ENCODE measurements at places on chromosomes 5 and 9.

GRCh38 chr9:120100595-120100994 is 479.4 kb downstream of the CDK5RAP2 start:
- no peak for DNase-seq

DNA sequence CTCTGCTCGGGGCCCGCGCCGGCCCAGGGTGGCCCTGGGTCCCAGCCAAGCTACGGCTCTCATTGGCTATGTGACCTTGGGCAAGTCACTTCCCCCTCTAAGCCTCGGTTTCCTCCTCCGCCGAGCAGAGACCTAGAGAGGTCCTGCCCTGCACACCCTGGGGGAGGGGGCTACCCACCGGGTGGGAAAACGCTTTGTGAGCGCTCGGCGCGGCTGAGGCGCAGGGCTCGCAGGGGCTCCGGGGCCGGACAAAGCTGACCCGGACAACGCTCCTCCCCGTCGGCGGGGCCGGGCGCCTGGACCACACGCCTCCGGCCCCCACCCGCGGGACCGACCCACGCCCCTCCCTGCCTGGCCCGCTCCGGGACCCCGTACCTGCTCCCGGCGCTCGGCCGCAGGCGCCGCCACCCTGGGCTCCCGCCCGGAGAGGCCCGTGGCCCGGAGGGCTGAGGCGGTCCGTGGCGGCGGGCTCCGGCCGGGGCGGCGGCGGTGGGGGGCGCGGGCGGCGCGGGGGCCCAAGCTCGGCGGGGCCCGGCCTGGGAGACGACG is 85.7 kb upstream of the MELK start:
- DNase-seq: no peak

- DNase-seq: no peak
Measured at GRCh38 chr9:79664375-79664831, 92.6 kb downstream of the TLE4 start.

GRCh38 chr5:119275601-119276173 is 80.1 kb upstream of the TNFAIP8 start:
- no peak for DNase-seq

DNA sequence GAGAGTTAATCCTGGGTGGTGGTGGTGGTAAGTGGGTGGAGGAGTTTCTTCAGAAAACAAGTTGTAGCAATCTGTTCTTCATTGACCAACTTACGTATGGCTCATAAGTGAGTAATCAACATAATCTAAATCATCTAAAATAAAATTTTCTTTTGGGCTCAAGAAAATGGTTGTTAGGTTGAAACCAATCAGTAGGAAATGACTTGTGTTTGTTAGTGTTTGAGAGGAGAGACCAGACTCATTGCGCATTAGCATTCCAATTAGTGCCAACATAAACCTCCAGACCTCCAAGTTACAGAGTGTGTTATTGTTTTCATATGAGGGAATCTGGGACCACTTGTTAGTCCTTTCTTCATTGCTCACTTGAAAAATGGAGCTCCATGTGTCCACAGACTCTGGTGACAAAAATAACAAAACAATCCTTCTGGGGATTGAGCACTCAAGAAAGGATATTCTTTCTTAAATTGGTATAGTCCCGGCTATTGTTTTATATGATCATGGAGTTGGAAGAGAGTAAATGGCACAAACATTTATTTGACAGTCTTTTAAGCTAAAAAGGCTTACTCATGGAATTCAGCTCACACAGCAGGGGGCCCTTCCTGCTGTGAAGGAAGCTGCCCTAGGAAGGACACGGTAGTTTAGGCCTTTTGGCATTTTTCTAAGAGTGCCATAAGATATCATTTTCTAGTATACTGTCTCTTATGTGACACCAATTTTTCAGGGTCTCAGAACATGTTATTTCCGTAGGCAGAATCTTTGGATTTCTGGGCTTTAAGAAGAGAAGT is 441.1 kb downstream of the EBF1 start:
- no peak for DNase-seq

- DNase-seq: no peak
Measured at GRCh38 chr9:137813651-137814415, 63.7 kb upstream of the CACNA1B start.

DNA sequence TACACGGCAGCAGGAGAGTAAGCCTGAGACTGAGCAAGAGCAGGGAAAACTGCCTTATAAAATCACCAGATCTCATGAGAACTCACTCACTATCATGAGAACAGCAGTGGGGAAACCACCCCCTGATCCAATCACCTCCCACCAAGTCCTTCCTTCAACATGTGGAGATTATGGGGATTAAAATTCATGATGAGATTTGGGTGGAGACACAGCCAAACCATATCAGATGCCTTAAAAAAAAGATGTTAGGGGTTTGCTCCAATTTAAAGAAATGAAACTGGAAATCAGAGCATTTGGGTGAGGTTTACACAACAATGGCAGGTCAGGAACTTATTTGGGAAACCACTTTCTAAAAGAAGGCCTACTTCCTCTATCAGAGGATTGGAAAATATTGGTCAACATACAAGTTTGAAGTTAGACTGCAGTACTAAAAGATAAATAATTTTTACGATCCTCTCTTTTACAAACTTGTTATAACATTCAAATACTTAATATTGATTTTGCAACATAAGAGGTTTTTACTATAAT is 105.1 kb downstream of the FBN2 start:
- DNase-seq: no peak

DNA sequence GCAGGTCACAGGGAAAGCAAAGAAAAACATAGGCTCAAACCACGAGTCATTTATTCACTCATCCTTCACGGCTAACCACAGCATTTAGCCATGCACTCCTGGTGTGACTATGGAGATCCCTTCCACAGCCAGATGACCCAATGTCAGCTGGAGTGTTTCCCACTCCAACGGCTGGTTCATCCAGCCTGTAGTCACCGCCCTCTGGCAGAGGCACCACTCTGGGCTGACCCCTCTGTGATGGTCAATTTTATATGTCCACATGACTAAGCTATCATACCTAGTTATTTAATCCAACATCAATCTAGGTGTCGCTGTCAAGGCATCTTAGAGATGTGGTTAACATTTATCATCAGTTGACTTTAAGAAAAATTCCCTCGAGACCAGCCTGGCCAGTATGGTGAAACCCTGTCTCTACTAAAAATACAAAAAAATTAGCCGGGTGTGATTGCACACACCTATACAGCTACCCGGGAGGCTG is 9.5 kb upstream of the PHF19 start:
- no peak for DNase-seq

DNA sequence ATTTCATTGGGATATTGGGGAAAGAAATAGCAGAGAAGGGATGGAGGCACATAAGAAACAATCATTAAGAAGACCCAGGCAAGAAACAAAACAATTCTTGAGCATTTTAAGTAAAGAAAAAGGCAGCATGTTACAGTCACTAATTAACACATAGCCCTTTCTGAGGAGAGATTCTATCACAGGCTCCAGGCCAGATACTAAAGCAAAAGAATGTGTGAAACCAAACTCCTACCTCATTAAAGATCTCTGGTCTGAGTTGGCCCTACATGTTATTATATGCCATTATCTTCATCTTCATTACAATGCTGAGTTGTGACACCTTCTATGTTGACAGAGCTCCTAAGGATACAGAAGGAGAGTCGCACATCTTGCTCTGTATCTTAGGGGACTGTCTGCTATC is 37.5 kb downstream of the DAP start:
- DNase-seq: no peak

DNA sequence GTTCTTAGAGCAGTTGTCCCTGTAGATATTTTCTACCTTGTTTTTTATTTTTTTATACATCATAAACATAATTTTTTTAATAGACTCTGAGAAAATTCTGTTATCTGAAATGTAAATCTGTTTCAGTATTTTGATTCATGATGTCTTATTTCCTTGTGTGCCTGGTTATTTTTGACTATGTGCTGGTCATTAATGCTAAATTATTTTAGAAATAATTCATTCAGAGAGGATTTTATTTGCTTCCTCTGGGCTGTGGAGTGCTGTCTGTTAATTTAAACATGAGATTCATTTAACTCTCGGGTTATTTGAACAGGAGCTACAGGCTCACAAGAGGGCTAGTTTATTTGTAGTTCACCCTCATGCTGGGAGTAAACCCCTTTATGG is 124.3 kb upstream of the PITX1 start:
- no peak for DNase-seq

DNA sequence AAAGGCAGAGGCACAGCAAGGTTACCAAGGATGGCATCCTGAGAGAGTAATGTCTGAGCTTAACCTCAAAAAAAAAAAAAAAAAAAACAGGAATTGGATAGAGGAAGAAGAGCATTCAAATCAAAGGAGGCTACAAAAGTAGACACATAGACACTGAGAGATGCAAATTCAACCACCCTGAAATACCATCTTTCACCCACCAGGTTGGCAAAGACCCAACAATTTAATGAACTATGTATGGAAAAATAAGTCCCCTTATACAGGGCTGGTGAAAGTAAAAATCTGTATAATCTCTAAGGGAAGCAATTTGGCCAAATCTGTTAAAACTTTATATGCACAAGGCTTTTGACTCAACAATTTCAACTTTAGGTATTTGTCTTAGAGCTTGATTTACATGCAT is 4.9 kb downstream of the NADK2 start:
- DNase-seq: no peak

GRCh38 chr5:154829589-154830218 is 20.7 kb downstream of the FAXDC2 start:
- DNase-seq: peak; percentile 42

GRCh38 chr5:131541762-131542161 is 93.3 kb downstream of the RAPGEF6 start:
- no peak for DNase-seq

GRCh38 chr5:149957855-149958254 is 2.7 kb upstream of the SLC26A2 start:
- DNase-seq: no peak

DNA sequence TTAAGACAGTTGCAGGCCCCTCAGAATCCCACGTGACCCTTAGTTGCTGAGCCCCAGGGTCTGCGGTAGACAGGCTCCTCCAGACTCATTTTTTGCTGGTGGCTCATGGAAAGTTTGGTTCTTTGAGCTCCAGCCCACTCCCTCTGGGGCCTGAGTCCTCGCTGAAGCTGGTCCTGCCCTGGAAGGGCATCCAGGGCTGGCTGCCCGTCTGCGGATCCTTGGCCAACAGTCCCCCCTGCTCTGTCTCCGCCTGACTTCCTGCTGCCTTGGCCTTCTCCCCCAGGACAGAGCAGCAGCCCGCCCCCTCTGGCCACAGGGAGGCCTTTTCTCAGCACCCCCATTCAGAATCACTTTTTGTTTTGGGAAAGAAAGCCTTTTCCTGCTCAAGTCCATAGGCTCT is 24.4 kb downstream of the SLC6A7 start:
- DNase-seq: no peak

- no peak for DNase-seq
Measured at GRCh38 chr5:54860321-54860720, 125.1 kb downstream of the ESM1 start.

GRCh38 chr5:90223756-90224155 is 185.8 kb downstream of the CETN3 start:
- no peak for DNase-seq

- no peak for DNase-seq
Measured at GRCh38 chr5:179914032-179914755, 6.5 kb upstream of the TBC1D9B start.

GRCh38 chr5:74324556-74324955 is 316.0 kb downstream of the ENC1 start:
- no peak for DNase-seq

- DNase-seq: no peak
Measured at GRCh38 chr5:30239331-30240022, 954.0 kb upstream of the CDH6 start.

GRCh38 chr5:32116574-32117313 is 57.4 kb downstream of the GOLPH3 start:
- no peak for DNase-seq

GRCh38 chr9:106745457-106745856 is 117.5 kb upstream of the ZNF462 start:
- DNase-seq: no peak

DNA sequence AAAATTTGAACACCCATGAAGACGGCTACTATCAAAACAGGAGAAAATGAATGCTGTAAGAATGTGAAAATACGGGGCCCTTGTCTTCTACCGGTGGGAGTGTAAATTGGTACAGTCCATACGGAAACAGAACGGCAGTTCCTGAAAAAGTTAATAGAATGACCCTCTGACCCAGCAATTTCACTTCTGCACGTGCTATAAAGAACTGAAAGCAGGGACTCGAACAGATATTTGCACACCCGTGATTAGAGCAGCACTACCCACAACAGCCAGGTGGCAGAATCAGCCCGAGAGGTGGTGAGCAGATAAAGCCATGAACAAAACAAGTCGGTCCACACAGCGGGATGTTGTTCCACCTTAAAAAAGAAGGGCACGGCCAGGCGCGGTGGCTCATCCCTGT is 22.6 kb upstream of the SLC12A7 start:
- DNase-seq: no peak

DNA sequence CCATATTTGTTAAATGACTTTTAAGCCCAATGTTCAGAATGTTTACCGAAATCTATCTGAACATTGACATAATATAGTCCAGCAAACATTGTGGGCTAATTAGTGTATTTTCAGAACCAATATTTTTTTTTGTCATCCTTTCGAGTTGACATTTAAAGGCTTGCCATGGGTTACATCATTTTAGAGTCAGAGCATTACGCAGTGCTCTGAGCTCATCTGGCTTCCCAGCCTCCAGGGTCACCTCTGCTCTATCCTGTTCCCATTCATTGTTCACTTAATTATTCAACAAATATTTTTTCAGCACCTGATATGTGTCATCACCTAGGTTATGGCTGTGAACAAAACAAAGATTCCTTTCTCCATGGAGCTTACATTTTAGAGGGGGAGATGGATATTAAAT is 80.2 kb downstream of the SREK1 start:
- DNase-seq: no peak

DNA sequence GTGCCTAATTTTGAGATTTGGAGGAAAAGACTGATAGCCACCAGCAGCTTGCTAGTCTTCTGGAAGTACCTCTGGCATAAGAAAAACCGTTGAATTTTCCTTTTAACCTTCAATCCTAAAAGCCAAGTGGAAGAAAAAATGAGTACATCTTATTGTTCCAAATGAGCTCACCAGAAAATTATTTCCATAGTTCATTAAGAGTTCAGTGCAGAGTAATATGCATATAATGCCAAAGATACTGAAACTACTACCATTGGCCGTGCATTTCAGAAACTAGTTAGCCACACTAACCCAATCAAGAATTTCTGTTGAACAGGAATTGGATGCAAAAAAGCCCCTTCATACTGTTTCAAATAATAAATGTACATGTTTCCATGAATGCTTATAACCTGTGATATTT is 607.9 kb downstream of the KCTD16 start:
- DNase-seq: no peak
